ENCODE measurements at places on chromosomes 1 and 21.

GRCh38 chr1:3816331-3817137 lies 20.2 kb upstream of the LRRC47 start:
- DNase-seq = no peak

DNA sequence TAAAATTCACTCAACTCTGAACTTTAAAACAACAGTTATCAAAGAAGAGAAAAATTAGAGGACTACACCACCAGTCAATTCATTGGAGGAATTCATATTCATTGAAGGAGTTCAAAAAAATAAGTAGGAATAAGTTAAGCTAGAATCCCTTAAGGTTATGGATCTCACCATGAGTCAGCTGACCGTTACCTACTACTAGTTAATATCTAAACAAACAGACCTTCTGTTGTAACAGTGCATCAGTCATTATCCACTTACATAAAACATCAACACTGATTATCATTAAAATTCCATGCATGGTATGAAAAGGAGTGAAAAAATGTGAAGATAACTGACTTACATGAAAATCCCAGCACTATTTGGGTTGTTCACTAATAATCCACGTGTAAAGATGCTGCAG lies 44.9 kb downstream of the FOXJ3 start:
- DNase-seq = no peak

- DNase-seq = no peak
Measured at GRCh38 chr1:228092342-228093049, 10.0 kb downstream of the ARF1 start.

DNA sequence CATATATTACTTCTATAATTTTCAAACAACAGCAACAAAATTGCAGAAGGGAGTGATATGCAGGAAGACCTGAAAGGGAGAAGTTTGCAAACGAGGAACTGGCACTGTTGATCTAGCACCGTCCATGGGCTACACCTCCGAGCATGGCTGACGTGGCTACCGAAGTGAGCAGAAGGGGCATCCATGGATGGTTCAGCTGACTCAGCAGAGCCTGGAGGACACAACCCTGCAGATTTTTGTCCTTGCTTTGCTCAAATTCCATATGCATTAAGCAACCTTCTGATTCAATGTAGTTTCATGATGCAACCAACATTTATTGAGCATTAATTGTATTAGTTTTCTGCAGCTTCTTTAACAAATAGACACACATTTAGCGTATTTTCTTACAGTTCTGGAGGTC lies 191.2 kb downstream of the C1orf94 start:
- DNase-seq = no peak

- DNase-seq = no peak
Measured at GRCh38 chr1:95138223-95138622, 21.1 kb downstream of the TLCD4 start.

- peak; percentile 84 for DNase-seq
Measured at GRCh38 chr1:55869065-55869464, 653.9 kb upstream of the USP24 start.

DNA sequence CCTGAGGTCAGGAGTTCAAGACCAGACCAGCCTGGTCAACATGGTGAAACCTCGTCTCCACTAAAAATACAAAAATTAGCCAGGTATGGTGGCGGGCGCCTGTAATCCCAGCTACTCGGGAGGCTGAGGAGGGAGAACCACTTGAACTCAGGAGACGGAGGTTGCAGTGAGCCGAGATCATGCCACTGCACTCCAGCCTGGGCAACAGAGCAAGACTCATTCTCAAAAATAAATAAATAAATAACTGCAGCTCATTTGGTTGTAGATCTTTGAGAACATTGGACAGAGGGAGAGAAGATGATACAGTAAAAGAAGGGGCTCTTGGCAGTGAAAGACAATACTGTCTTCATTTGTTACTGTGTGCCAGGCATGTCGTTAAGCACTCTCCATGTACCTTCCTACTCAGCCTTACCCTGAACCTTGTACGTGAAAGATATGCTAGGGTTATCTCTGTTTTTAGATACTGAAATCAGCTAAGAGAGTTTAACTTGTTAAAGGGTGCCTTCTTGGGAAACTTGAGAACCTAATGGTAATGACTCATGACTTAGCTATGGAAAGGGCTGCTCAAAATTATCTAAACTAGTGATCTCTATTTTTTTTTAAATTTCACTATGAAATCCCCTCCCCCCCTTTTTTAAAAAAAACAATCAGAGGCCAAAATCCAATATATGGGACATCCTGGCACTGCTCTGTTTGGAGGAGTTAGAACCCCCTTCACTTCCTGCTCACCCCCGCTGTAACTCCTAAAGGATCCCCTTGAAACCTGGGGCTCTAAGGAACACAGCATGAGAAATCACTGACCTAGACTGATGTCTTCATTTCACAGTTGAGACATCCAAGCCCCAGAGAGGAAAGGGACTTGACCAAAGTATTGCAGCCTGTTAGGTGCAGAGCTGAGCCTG lies 6.8 kb upstream of the KPNA6 start:
- DNase-seq = no peak

DNA sequence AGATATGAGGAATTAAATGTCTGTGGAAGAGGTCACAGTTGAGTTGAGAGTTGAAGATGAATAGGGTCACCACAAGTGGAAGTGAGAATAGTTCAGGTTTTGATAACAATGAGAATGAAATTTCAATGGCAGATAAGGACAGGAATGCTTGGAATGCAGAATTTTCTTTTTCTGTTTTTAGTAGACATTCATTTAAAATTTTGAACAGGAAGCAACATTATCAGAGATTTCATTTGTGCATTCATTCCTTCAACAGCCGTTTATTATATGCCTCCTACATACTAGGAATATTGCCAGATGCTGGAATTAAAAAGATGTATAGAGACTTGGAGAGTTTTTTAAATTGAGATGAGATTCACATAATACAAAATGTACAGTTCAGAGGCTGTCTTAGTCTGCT lies 126.8 kb downstream of the ITSN1 start:
- no peak for DNase-seq

Data from NCI-H1105 treated with DMSO at 0.1 percent for 48 hours (cell line).